A549 treated with dexamethasone at 1 μM for 4 hours (cell line): ENCODE measurements at places on chromosomes 1 and 21. TPM values are rescaled to one million over a fixed set of nuclear protein-coding genes. Genes with fewer than 3 reads are reported as not detected.

Gene FABP3
- not detected in 5 replicates for total RNA-seq

Gene TRNP1
- 204 to 282 TPM (median 273 TPM) in 5 replicates for total RNA-seq

Gene CA6
- total RNA-seq, result not detected in 5 replicates

Gene DNAH14
- total RNA-seq, result 12.7 to 16.2 TPM (median 13.4 TPM) in 5 replicates

Gene RHD
- total RNA-seq, result not detected in 5 replicates

Gene KCNT2
- total RNA-seq, result 0.02 to 0.07 TPM (median 0.04 TPM) in 5 replicates

Gene MROH9
- not detected in 5 replicates for total RNA-seq

Gene GPR61
- 0.06 TPM in 1 of 5 replicates, not detected in the others for total RNA-seq

Gene KDM1A
- 92.9 to 109 TPM (median 106 TPM) in 5 replicates for total RNA-seq

Gene RORC
- total RNA-seq, result 0.03 to 0.08 TPM (median 0.04 TPM) in 4 of 5 replicates, not detected in the other

Gene MTMR11
- 4.5 to 7.9 TPM (median 5.9 TPM) in 5 replicates for total RNA-seq

Gene KLHDC9
- total RNA-seq, result 1.5 to 2.1 TPM (median 1.6 TPM) in 5 replicates

Gene RNF186
- total RNA-seq, result not detected in 5 replicates

Gene PLA2G2D
- 0.05 TPM in 1 of 5 replicates, not detected in the others for total RNA-seq

Gene SETSIP
- 0.11 TPM in 1 of 5 replicates, not detected in the others for total RNA-seq

Gene DIO1
- 0.06 TPM in 1 of 5 replicates, not detected in the others for total RNA-seq

Gene OLIG1
- not detected in 5 replicates for total RNA-seq

Gene COL11A1
- total RNA-seq, result 2.6 to 3.2 TPM (median 2.7 TPM) in 5 replicates

Gene RGS18
- total RNA-seq, result not detected in 5 replicates

Gene LRRIQ3
- 0.47 to 0.78 TPM (median 0.58 TPM) in 5 replicates for total RNA-seq

Gene ATAD3C
- total RNA-seq, result not detected in 5 replicates

Gene C1orf141
- not detected in 5 replicates for total RNA-seq

Gene ITGB2
- total RNA-seq, result 0.56 to 0.94 TPM (median 0.76 TPM) in 5 replicates

Gene E2F2
- total RNA-seq, result 2.2 to 3.3 TPM (median 2.9 TPM) in 5 replicates

Gene ALX3
- not detected in 5 replicates for total RNA-seq

Gene S100A14
- total RNA-seq, result 0.21 to 0.50 TPM (median 0.35 TPM) in 5 replicates

Gene GJA9
- 0.05 to 0.06 TPM (median 0.05 TPM) in 3 of 5 replicates, not detected in the others for total RNA-seq

Gene ENTREP3
- total RNA-seq, result 24.9 to 39.5 TPM (median 37.9 TPM) in 5 replicates

Gene FAM151A
- total RNA-seq, result 0.14 to 0.43 TPM (median 0.29 TPM) in 5 replicates

Gene ICOSLG
- total RNA-seq, result 4.0 to 5.6 TPM (median 4.5 TPM) in 5 replicates

Gene RXFP4
- total RNA-seq, result 0.07 TPM in 1 of 5 replicates, not detected in the others

Gene COL24A1
- 0.02 TPM in 2 of 5 replicates, not detected in the others for total RNA-seq

Gene B4GALT2
- 49.6 to 75.7 TPM (median 71.7 TPM) in 5 replicates for total RNA-seq

Gene GBP1
- 0.07 to 0.21 TPM (median 0.10 TPM) in 5 replicates for total RNA-seq

Gene TFAP2E
- total RNA-seq, result 0.47 to 0.80 TPM (median 0.65 TPM) in 5 replicates

Gene ANKRD65
- total RNA-seq, result 0.05 TPM in 1 of 5 replicates, not detected in the others
